ENCODE measurements at places on chromosomes 6 and 20.

- DNase-seq: no peak
Measured at GRCh38 chr20:34079818-34080217, 32.2 kb downstream of the EIF2S2 start.

GRCh38 chr6:142851601-142852000, 93.4 kb downstream of the HIVEP2 start:
- DNase-seq: peak; percentile 13

DNA sequence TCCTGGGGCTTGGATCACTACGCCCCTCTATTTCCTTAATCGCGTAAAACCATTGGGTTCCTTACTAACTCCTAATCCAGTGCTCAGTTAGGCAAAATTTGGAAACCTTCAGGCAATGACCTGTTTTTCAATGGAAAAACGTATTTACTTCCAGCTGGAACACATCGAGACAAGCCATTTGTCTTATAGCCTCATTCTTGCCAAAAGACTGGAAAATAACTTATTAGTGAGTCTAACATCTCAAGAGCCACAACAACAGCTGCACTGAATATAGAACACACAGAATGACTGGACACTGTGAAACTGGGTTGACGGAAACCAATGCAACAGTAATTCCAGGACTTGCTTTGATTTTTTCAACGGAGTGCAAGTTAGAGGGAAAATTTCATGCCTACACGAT, 125.2 kb upstream of the MAP3K7 start:
- peak; percentile 87 for DNase-seq

DNA sequence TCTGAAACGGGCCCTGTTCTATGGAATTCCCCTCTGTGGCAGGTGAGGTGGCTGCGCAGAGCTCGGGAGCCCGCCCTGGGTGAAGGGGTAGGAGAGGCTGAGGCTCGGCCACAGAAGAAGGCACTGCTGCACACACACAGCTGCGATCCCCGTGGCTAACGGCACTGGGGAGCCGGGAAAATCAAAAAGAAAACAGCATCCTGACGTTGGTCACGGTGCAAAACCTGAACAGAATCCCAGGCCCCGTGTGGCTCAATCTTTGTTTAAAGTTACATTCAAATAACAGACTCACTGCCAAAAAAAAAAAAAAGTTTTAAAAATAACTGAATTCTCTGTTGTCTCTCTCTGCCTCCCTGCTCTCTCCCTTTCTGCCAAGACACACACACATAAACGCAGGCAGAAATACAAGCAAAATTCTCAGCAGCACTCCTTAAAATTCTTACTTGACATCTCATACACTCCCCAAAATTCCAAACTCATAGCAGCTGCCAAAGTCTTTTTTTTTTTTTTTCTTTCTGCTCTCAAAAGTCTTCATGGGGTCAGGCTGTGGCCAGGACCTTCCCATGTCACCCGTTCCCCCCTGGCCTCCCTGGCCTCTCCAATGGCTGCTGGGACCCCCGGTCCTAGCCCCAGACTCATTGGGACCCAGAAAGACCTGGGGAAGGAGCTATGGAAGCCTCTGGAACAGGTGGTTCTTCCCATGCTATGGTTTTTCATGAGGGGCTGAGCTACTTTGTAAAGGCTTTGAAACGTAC, 248.8 kb downstream of the TTLL2 start:
- DNase-seq: no peak

Measured in NCI-H446 treated with DMSO at 0.1 percent for 48 hours (cell line).